CD14-positive monocyte (primary cell): ENCODE measurements at places on chromosomes 2 and 18. TPM values are rescaled to one million over a fixed set of nuclear protein-coding genes. Genes with fewer than 3 reads are reported as not detected.

- H3K4me3 ChIP-seq = no peak overlapping the region
- no peaks in the 10 kb centered on the region for H3K36me3 ChIP-seq
- no peaks in the 10 kb centered on the region for H3K27me3 ChIP-seq
These were observed 214.9 kb downstream of the XIRP2 start for GRCh38 chr2:167103028-167103756.

DNA sequence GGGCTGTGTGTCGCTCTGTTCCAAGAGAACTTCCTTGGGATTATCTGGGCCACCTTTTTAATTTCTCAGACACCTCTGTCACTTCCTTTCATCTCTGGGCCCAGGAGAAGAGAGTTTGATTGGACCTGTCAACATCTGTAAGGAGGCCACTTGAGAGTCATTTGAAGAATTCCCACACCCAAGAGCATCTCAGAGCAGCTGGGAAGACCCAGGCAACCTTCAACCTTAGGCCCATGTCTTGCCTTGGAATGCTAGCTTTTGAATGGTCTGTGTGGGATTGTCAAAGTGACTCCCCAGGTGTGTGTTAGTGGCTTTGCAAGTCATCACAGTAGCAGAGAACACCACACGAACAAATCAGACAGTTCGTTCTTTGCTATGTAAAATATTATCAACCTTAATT, 280.3 kb downstream of the CYRIA start:
- DNase-seq = no peak
- no peak overlapping the region for H3K27ac ChIP-seq
- no peaks in the 10 kb centered on the region for H3K27me3 ChIP-seq
- no peaks in the 10 kb centered on the region for H3K4me1 ChIP-seq

DNA sequence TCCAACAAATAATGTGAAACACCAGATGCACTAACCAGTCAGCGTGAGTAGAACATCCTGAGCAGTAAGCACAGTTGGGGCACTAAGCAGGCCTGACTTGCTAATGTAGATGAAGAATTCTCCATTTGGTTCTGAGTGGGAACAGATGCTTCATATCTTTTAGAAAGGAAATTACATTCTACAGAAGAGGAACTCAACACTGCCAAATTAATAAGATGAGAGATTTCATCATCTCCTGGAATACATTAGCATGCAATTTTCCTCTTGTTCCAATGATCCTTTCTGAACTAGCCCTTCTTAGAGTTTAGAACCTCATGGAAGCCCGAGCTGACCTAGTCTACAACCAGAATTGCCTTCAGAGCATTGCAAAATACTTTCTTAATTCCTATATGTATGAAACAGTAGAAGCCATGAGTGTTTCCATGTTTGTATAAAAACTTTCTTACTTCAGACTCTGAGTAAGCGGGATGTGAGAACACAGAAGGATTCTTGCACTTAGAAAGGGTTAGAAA, 34.8 kb downstream of the COL5A2 start:
- H3K36me3 ChIP-seq = no peaks in the 10 kb centered on the region
- no peak overlapping the region for H3K27ac ChIP-seq
- no peak overlapping the region for H3K4me3 ChIP-seq
- H3K4me1 ChIP-seq = no peaks in the 10 kb centered on the region
- no peak for DNase-seq
- H3K27me3 ChIP-seq = no peaks in the 10 kb centered on the region

DNA sequence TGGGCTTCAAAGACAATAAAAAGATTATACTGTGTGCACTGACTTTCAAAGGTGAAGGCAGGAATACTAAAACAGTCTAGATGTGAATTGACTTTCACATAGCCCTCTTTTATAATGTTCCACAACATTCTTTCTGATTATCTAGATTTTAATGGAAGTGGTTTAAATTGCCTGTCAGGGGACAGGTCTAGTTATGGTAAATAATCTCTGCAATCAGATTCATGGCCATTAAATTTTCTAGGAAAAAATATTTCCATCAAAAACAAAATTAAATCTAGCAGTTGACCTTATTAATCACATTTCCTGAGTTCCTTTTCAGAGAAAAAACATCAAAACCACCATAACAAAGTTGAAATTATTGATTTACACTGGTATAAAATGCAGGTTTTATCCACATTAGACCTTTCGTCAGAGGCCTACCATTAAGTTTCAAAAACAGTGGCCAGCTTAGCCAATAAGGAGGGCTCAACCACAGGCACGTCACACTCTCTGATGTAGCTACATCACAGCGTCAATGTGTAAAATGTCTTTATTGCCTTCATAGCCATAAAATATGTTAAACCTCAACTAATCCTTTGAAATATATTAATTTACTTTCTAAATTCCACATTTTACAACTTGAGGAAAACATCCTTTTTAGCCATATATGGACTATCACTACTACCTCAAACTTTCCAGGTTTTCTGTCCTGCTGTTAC, 79.4 kb downstream of the NOL10 start:
- H3K27ac ChIP-seq = no peak overlapping the region
- no peaks in the 10 kb centered on the region for H3K27me3 ChIP-seq
- H3K4me3 ChIP-seq = no peak overlapping the region
- H3K4me1 ChIP-seq = no peaks in the 10 kb centered on the region
- peaks cover 13% of the 10 kb centered on the region for H3K36me3 ChIP-seq

DNA sequence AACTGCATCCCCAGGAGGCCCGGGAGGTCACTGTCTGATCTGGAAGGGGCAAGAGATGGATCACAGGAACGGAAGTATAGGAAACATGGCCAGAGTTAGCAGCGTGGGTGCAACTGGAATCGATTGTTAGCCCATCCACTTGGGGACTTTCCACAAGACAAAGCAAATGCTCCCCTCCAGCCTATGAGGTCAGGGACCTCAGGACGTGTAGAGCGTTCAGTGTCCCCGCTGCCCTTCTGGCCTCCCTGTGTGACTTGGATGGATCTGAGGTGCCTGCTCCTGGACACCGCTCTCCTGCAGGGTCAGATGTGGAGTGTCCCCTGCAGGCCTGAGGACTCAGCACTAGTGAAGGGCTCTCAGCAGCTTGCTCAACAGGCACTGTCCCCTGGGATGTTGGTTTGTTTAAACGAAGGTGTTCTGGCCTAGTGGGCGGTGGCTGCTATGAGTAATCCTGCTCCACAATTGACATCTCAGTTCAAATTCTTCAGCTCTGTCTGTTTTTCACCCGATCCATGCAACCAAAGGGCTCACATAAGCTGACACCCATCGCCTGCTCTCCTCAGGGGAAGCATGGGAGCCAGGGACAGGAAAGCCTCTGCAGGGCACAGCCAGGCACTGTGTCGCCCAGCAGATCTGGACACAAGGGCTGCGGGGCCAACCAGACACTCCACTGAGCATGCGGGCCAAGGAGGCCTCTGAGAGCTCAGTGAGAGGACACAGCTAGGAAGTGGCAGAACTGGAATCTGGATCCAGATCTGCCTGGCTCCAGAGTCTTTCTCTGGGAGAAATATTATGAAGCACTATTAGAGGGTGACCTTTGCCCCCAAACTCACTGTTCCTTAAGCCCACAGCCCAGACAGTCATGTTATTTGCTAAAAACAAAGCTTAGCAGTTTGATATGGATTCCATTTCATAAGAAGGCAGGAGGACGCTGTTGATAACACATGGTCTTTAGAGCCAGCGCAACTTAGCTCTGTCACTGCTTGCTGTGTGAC, 78.5 kb downstream of the RHOB start:
- H3K36me3 ChIP-seq = no peaks in the 10 kb centered on the region
- H3K4me3 ChIP-seq = no peak overlapping the region
- no peaks in the 10 kb centered on the region for H3K4me1 ChIP-seq
- no peaks in the 10 kb centered on the region for H3K27me3 ChIP-seq
- DNase-seq = no peak

GRCh38 chr18:22214731-22215528, 45.5 kb downstream of the GATA6 start:
- H3K4me1 ChIP-seq = no peaks in the 10 kb centered on the region
- H3K36me3 ChIP-seq = no peaks in the 10 kb centered on the region
- DNase-seq = no peak
- no peaks in the 10 kb centered on the region for H3K27me3 ChIP-seq
- no peak overlapping the region for H3K27ac ChIP-seq
- no peak overlapping the region for H3K4me3 ChIP-seq

- no peak overlapping the region for H3K27ac ChIP-seq
- no peak overlapping the region for H3K4me3 ChIP-seq
- no peaks in the 10 kb centered on the region for H3K27me3 ChIP-seq
- no peaks in the 10 kb centered on the region for H3K4me1 ChIP-seq
- DNase-seq = no peak
These were observed 30.9 kb downstream of the GAREM1 start for GRCh38 chr18:32439802-32440201.

DNA sequence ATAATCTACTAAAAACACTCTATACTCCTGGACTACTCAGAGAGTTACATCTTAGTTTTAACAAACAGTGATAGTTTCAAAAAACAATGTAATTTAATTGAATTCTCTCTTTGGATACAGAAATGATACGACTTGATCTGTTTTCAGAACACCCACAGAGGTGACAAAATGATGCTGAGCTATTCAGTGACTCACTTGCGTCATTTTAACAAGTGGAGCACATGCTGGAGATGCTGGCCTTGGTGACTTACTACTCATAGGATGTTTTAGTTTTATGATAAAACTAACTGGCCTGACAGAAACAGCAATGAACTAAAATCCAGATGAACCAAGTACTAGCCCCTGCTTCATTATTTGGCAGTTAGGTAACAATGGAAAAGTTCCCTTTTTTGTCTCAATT, 101.3 kb upstream of the ITGB6 start:
- H3K27ac ChIP-seq = no peak overlapping the region
- H3K27me3 ChIP-seq = no peaks in the 10 kb centered on the region
- peaks cover 92% of the 10 kb centered on the region for H3K36me3 ChIP-seq
- no peak for DNase-seq
- H3K4me1 ChIP-seq = no peaks in the 10 kb centered on the region

GRCh38 chr2:10954856-10955818, 43.4 kb downstream of the KCNF1 start:
- no peaks in the 10 kb centered on the region for H3K27me3 ChIP-seq
- H3K27ac ChIP-seq = no peak overlapping the region
- no peak overlapping the region for H3K4me3 ChIP-seq

- H3K36me3 ChIP-seq = no peaks in the 10 kb centered on the region
- H3K27me3 ChIP-seq = no peaks in the 10 kb centered on the region
These were observed 265.0 kb upstream of the SLC8A1 start for GRCh38 chr2:40716879-40717278.

GRCh38 chr2:141554810-141555209, 576.0 kb downstream of the LRP1B start:
- no peak overlapping the region for H3K4me3 ChIP-seq
- H3K27me3 ChIP-seq = no peaks in the 10 kb centered on the region
- H3K36me3 ChIP-seq = no peaks in the 10 kb centered on the region
- no peak overlapping the region for H3K27ac ChIP-seq

DNA sequence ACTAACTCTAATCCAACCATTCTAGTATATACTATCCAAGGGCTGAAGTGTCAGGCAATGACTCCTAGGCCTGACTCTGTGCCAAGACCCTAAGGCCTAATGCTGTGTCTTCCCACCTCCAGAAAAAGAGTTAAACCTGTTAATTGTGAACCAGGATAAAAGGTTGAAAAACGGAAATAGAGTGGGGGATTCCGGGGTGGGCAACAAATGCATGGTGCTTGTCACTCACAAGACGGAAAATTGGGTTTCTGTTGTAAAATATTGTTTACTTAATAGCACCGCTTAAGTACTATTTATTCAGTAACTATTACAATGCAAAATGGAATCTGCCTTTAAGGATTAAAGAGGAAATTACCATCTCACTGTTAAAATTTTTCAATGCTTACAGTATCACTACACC, 3.2 kb downstream of the STK17B start:
- H3K4me1 ChIP-seq = peaks cover 44% of the 10 kb centered on the region
- peak overlapping the region; percentile 87 for H3K27ac ChIP-seq
- no peak for DNase-seq
- peak overlapping the region; percentile 91 for H3K4me3 ChIP-seq
- peaks cover 3% of the 10 kb centered on the region for H3K27me3 ChIP-seq
- H3K36me3 ChIP-seq = peaks cover 34% of the 10 kb centered on the region

Gene TDRD15
- not detected in 2 replicates for polyA plus RNA-seq

Gene PLB1
- 35.8 and 36.6 TPM in 2 replicates for polyA plus RNA-seq

Gene DSC2
- 1.7 and 3.3 TPM in 2 replicates for polyA plus RNA-seq

Gene SELENOI
- 2.3 TPM for polyA plus RNA-seq

Gene RGPD3
- 0.05 and 0.25 TPM in 2 replicates for polyA plus RNA-seq

Gene ZDBF2
- polyA plus RNA-seq = not detected

Gene TSPYL6
- polyA plus RNA-seq = not detected

Gene RNF152
- polyA plus RNA-seq = 0.22 and 0.45 TPM in 2 replicates

Gene ACKR3
- 4.6 and 13.3 TPM in 2 replicates for polyA plus RNA-seq

Gene CCDC141
- not detected for polyA plus RNA-seq
